ENCODE measurements at places on chromosomes 5 and 9. TPM values are rescaled to one million over a fixed set of nuclear protein-coding genes. Genes with fewer than 3 reads are reported as not detected.
A peak's percentile ranks its signal among the peaks of the same experiment; 100 is the strongest.

KIF27 gene
- polyA plus RNA-seq, result 4.9 TPM

SARDH gene
- polyA plus RNA-seq, result 4.2 TPM

PCDHB10 gene
- polyA plus RNA-seq, result 4.4 TPM

NR4A3 gene
- polyA plus RNA-seq, result 0.71 TPM

ITK gene
- 12.4 TPM for polyA plus RNA-seq

ENTPD2 gene
- polyA plus RNA-seq, result 16.4 TPM

PCDHGA10 gene
- 1.6 TPM for polyA plus RNA-seq

HNRNPA0 gene
- 32.3 TPM for polyA plus RNA-seq

SIMC1 gene
- polyA plus RNA-seq, result 12.0 TPM

DNA sequence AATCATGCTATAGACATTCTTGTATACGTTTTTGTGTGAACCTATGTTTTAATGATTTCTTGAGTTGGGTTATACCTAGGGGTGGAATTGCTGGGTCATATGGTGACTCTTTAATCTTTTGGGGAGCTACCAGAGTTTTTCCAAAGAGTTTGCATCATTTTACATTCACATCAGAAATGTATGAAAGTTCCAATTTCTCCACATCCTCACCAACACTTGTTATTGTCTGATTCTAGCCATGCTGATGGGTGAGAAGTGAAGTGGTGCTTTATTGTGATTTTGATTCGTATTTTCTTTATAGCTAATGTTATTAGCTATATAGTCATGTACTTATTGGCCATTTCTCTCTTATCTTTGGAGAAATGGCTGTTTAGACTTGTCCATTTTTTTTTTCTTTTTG is 18.1 kb downstream of the OCLN start:
- DNase-seq, result no peak

DNA sequence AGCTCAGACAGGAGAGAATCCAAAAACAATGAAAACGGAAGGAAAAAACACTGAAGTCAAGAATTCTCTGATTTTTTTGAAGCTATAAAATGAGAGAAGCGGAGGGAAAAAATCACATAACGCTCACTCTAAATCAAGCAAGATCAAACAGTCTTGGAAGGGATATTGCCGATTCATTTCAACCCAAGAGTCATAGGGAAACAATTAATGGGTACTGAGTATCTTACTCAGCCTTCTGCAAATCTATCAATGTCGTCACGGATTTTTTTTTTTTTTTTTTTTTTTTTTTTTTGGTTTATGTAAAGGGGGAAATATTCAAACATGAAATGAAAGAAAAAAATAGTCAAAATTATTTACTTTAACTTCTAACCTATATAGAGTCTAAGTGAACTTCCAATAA is 9.5 kb downstream of the MEF2C start:
- no peak for DNase-seq

GRCh38 chr9:34098307-34098706 is 28.2 kb downstream of the DCAF12 start:
- DNase-seq, result no peak

DNA sequence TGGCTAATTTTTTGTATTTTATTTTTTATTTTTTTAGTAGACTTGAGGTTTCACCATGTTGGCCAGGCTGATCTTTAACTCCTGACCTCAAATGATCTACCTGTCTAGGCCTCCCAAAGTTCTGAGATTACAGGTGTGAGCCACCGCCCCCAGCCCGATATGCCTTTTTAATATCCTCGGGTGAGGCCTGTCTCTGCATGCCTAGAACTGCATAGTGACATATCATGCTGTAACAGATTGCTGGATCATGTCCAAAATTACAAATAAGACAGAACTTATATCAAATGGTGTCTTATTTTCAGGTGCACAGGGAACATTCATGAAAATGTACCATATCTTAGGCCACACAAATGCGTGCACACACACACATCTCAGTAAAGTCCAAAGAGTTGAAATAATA is 39.1 kb upstream of the PJA2 start:
- no peak for DNase-seq

DNA sequence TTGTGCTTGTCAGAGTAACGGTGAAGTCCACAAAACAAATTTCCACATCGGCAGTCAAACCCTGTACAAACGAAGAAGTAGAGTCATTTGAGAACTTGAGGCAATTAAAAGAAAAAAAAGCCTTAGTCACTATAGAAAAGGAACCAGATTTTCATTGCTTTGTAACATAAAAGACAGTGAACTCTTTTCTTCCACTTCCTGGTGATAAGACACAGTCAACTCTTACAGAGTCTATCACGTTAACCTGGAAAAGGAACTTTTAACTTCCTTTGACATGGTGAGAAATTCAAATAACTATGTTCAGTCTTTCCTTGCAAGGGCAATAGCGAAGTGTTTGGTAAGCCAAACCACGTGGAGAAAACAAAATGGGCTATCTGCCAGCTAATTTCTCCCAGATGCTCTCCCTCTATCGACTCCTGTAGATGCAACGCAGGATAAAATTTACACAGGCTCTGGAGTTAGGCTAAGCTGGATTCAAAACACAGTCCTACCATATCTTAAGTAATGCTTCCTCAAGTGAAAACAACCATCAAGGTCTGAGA is 8.9 kb downstream of the ZFAND5 start:
- peak; percentile 55 for DNase-seq

- DNase-seq, result no peak
Observed at GRCh38 chr5:135304352-135305221, 94.4 kb downstream of the MACROH2A1 start.

- DNase-seq, result peak; percentile 67
Observed at GRCh38 chr5:172909931-172910502, 49.2 kb upstream of the RPL26L1 start.

GRCh38 chr5:109865637-109866036 is 175.9 kb downstream of the MAN2A1 start:
- no peak for DNase-seq

DNA sequence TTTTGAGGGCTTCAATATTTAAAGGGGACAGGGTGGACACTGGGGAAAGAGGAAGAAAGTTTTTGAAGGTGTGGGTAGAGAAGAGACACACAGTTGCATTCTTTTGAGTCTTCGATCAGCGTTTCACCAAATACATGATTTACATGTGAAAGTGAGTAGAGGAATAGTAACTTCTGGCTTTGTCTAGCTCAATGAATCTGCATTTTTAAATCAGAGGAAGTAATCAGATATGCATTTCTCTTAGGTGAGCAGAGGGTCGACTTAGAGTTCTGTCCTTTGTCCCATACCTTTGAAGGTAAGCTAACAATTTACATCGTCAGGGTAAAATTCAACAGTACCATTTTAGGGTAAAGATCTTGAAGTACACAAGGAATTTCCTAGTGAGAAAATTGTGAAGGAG is 406.4 kb upstream of the ZNF462 start:
- no peak for DNase-seq

- no peak for DNase-seq
Observed at GRCh38 chr5:177131019-177131320, 2.6 kb upstream of the NSD1 start.

DNA sequence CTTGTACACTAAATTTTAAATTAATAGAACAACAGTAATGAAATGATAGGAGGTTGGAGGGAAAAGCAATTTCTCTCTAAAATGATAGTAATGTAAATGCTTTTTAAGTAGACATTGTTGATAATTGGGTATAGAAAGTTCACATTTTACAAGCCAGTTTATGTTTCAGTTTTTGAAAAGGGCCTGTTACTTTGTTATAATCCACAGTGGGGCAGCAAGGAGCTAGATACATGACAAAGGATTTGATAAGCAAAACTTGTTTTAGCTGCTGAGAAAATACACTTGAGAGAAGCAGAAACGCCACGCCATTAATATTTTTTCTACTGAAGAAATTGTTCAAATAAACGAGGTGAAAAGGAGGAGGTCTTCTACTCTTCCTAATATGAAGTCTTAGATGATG is 30.2 kb downstream of the SREK1 start:
- peak; percentile 6 for DNase-seq

DNA sequence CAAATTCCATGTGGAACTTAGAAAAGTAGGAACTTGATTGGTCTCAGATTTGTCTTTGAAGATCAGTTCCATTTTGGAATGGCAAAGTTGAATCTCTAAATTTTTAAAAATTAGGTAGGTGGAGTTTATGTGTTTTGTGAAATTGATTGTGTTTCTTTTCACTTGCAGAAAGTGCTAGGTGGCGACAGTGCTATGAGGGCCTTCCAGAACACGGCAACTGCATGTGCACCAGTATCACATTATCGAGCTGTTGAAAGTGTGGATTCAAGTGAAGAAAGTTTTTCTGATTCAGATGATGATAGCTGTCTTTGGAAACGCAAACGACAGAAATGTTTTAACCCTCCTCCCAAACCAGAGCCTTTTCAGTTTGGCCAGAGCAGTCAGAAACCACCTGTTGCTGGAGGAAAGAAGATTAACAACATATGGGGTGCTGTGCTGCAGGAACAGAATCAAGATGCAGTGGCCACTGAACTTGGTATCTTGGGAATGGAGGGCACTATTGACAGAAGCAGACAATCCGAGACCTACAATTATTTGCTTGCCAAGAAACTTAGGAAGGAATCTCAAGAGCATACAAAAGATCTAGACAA is 2.8 kb downstream of the PHAX start:
- DNase-seq, result no peak

GRCh38 chr5:176906126-176906525 is 7.0 kb upstream of the HK3 start:
- no peak for DNase-seq

DNA sequence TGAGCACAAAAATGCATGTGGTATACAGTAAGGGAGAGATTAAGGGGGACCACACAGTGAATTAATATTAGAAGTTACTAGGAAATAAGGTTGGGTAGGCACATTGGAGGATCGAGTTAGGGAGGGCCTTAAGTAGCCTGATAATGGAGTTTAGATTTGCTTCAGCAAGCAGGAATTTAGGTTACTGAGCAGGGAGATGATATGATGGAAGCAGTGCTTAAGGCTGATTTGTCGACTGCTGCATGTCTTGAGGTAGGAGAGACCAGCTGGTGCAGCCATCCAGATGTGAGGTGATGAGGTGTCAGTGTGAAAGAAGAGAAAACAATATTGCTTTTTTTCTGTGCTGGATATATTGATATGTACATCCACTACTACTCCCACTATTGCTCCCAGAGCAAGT is 55.2 kb upstream of the ACTBL2 start:
- DNase-seq, result no peak

- DNase-seq, result no peak
Observed at GRCh38 chr9:133954862-133955529, 37.1 kb downstream of the VAV2 start.

DNA sequence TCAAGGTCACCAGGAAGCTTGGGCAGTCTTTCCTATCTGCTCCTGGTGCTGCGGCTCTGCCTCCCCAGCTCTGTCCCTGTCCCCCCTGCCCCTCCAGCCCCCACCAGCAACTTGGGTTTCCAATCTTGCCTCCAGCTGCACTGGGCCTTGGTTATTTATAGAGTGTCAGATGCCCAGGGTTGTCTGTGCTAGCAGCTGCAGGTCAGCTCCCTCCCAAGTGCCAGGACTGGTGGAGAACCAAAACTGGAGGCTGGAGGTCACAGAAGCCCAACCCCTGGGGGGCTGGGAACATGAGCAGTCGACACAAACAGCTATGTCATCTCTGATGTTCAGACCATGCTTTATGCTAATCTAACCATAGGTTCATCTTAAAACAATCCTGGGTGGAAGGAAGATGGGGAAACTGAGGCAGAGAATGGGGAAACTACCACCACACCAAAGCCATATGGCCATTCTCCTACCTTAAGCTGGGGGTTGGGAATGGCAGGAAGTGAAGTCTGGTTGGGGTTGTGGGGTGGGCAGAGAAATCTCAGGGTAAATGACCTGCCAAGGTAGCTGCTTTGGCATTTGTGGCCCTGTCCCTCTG is 1.7 kb downstream of the TPM2 start:
- no peak for DNase-seq

GRCh38 chr5:168837852-168838251 is 258.7 kb upstream of the PANK3 start:
- DNase-seq, result no peak

DNA sequence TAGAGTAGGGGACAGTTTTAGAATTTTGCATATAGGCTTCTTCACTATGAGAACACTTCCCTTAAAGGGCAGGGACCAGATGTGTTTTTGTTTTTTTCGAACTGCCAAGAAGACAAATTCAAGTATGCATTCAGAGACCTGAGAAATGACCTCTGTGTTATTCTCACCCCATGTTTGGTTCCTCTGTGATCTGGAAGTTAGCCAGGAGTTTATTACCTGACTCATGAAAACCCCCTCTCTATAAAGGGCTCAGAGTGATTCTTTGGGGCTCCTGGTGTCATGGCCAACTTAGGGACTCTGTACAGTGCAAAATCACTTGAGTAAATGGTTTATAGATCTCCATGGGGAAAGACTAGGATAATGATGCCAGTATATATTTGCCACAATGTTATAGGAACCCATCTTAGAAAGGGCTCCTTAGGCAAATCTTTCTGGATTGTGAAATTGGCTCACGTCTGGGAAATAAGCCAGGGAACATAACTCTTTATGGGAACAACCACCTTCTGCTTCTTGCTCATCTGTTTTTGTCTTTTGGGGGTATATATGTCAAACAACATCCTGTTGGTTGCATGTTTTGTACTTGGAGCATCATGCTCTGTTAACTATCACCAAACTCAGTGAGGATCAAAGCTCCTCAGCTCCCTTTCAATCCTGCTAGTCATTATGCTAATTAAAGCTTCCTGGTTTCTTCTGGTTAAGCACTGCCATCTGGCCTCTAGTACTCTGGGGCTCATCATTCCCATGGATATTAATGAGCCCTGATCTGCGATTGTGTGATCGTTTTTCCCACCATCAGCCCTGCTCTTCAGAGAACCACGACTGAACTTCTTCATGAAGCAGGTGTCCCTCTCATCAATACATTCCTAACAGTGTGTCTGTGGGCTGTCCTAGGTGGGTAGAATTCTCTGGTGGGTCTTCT is 173.4 kb upstream of the CDH12 start:
- no peak for DNase-seq

GRCh38 chr5:172104801-172105701 is 83.0 kb downstream of the STK10 start:
- DNase-seq, result no peak

DNA sequence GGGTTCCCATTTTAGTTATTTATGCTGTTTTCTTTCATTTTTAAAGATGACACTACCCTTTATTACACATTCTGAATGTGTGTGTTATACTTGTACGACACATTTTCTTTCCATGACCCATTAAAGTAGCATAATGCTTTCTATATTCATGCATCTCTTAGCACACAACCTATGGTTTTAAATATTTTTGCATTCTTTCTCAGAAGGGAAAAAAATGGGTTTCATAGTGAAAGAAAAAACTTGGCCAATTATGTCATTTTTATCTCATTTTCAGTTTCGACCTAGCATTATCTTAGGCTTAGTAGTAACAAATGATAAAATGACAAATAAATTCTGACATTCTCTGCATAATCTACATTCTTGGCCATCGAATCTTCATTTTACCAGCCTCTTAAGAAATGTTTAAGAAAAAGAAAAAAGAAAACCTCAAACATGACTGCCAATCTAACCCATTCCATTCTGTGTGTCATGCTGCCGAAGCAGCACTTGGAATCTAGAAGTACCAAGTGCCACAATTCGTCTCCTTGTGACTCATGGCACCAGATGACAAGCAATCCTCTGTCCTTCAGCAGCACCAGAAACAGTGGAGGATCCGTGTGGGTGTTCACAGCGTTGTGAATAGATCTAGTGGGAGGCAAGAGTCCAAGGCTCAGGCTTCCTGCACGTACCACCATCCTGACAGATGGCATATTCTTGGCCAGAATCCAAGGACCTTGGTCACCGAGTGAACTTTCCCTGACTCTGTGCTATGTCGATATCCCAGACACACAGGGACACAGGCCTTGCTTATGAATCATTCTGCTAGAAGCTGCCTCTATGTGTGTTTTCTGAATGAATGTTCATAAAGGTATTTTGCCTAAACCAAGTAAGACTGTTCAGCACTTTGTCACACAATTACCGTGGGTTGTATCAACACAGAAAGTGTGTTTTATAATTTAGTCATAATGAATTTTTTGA is 502.7 kb downstream of the NR2F1-AS1 start:
- DNase-seq, result peak; percentile 62

GRCh38 chr5:119270121-119270565 is 85.7 kb upstream of the TNFAIP8 start:
- DNase-seq, result no peak
